ENCODE measurements at places on chromosomes 3 and 15.

DNA sequence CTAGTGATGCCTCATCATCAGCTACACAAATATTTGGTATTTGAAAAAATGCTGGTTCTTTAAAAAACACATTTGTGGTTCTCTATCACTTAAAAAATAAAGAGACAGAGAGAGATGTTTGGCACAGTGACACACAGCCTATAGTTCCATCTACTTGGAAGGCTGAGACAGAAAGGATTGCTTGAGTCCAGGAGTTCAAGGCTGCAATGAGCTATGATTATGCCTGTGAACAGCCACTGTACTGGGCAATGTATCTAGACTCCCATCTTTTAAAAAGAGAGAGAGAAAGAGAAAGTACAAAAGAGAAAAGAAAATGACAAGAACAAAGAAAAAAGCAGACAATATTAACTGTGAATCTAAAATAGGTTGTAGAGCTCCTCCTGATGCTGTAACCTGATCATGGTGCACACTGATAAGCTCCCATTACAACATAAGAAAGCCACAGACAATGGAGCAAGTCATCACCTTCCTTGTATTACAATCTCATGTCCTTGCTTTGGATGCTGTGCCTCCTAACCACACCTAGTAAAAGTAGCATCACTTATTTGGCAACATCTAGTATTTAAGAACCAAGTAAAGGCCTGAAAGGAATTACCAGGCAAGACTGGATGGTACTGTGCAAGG, 31.7 kb upstream of the MAP4 start:
- no peak for DNase-seq

DNA sequence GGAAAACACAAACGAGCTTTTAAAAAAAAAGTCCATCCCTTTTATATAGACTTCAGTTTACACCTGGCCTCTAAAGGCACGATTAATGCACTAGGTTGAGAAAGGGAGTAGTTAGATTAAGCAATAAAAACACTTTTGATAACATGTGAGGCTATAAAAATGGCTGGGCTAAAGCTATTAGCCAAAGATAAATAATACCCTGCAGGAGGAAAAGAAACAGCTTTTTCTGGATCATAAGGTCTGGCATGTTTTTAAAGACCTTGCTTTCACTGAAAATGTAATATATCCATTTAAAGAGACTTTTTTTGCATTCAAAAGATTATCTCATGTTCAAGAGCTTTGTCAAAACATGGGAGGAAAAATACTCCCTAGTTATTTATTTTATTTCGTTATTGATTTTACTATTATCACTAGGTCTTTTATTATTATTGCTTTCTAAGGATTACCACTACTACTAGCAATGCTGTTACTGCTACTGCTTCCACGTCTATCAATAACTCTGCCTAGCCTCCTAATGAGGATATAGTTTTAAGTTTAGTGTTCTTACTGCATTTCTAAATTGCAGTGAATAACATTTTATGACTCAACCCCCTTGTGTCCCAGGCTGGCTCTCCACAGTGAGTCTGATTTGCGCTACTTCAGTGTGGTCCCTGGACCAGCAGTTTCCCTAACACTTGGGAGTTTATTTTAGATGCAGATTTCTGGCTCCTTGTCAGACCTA, 93.4 kb downstream of the THRB start:
- no peak for DNase-seq

DNA sequence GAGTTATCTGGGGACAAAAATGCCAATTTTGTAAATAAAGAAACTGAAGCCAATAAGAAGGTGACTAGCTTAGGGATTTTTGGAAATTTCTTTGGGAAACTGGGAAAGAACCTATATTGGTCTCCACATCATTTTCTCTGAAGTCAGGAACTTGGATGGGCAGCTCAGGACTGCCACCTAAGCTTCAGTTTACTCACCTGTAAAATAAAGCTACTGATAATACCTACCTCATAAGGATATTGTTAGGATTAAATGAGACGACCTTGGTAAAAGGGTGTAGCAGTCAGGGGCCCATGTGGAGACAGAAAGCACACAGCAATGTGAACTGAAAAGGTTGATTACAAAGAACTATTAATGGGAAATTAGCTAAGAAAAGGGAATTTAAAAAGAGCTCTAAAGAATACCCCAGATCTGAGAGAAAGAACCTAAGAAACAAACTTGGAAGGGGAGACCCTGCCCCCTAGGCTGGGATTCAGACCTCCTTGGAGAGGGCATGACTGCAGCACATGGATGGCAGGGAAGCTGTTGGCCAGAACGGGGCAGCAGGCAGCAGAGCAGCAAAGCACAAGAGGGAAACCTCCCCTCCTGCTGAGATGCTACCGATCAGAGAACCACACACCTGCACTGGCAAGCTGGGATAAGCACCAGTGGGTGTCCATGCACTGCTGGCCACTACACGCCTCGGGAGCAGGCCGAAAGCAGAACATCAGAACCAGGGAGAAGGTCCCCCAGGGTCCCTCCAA, 83.7 kb upstream of the THBS1 start:
- no peak for DNase-seq

- DNase-seq: no peak
Measured at GRCh38 chr3:16313886-16314645, 49.1 kb downstream of the OXNAD1 start.

DNA sequence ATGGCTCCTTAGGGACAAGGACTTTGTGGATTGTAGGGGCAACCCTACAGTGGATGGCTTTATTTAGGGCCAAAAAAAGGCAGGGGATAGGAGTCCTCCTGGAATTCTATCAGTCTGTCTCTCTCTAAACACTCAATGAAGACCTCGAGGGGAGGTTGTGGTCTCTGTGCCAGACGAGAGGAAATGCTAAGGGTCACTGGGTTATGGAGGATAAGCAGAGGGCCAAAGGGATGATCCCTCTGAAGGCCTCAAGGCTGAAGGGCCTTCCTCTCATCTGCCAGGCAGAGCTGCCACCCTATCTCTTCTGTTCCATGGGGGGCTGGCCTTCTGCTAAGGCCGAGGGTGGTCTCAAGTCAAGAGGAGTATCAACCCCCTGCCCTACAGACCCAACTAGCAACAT, 27.0 kb downstream of the PLXNB1 start:
- no peak for DNase-seq

- no peak for DNase-seq
Measured at GRCh38 chr15:23860290-23861245, 173.5 kb upstream of the NDN start.

- DNase-seq: no peak
Measured at GRCh38 chr15:68413363-68414205, 18.4 kb downstream of the ITGA11 start.

DNA sequence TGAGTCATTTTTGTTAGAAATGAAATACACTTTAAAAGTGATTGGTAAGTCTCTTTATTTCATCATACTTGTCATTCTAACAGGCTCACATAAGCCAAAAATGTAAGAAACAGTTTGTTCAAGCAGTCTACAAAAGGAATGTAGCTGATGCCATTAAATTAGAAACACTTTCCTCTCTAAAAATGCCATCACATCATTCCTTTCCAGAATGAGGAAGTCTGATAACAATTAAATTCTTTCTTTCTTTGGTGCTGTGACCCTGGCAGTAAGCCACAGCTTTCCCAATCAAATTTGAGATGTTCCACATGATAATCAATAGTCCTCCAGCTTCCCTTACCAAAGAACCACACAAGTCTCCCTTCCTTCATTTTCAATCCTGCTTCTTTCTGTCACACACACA, 9.4 kb upstream of the P2RY1 start:
- no peak for DNase-seq

DNA sequence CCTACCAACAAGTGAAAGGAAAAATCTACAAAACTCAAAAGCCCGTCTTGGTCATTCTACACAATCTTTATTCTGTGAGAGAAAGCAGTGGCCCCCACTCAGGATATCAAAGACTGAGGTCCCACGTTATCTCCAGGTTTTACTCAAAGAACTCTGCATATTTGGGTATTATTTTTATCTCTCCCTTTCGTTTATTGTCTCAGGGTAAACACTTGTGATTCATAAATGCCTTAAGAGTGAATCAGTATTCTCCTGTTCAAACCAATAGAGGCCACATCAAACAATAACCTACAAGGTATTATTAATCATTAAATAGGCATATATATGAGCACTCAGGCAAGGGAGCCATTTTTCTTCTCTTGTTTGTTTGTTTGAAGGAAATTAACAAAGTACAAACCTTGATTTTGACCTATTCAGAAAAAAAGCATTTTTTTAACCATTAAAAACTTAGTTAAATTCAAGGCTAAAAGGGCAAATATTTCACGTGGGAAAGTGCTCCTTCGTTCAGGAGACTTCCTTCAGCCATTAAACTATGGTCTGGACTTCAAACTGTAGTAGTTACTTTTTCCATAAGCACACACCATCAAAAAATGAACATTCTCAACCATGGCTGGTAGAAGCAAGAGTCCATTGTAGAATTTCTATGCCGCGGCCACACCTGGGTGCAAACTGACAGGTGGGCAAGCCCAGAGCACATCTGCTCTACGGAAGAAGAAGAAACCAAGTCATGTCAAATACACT, 13.9 kb upstream of the HES1 start:
- no peak for DNase-seq

- no peak for DNase-seq
Measured at GRCh38 chr3:20846832-20847231, 660.8 kb upstream of the SGO1 start.

DNA sequence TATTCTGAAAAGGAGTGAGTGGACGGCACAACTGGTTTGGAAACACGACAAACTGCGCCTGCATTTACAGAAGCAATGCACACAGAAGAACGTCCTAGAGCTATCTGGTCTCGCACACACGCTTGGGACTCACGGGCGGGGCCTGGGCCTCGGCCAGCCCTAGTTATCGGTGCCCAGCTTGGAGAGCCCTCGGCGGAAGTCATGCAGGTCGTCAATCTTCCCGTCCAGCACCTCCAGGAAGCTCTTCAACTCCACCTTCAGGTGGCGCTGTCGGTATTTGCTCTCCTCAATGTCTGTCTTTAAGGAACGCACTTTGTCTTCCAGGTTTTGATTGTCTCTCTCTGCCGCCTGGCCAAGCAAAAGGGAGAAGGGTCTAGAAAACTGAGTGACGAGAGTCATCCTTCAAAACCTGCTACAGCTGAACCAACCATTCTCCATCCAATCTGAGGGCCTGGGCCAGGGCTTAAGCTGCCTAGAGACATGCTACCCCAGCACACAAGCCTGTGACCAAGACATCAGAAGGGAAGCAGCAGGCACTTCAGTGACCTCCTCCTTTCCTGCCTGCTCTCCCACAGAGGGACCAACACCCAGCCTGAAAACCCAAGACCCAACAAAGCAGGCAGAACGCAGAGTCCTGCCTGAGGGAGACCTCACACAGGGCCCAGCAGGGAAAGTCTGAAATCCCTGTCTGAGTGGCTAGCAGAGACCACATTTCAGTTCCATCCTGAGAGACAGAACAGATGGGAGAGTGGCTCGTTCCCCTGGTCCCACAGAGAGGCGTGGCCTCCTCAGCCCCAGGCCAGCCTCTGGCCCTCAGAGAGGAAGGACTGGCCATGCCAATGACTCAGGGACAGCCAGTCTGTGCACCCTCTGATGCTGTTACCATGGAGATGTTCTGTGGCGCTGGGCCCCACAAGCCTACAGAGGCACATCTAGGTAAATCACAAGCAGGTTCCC, 40.4 kb downstream of the WHAMM start:
- DNase-seq: peak; percentile 13

- DNase-seq: no peak
Measured at GRCh38 chr3:16520970-16521881, 7.7 kb upstream of the RFTN1 start.

DNA sequence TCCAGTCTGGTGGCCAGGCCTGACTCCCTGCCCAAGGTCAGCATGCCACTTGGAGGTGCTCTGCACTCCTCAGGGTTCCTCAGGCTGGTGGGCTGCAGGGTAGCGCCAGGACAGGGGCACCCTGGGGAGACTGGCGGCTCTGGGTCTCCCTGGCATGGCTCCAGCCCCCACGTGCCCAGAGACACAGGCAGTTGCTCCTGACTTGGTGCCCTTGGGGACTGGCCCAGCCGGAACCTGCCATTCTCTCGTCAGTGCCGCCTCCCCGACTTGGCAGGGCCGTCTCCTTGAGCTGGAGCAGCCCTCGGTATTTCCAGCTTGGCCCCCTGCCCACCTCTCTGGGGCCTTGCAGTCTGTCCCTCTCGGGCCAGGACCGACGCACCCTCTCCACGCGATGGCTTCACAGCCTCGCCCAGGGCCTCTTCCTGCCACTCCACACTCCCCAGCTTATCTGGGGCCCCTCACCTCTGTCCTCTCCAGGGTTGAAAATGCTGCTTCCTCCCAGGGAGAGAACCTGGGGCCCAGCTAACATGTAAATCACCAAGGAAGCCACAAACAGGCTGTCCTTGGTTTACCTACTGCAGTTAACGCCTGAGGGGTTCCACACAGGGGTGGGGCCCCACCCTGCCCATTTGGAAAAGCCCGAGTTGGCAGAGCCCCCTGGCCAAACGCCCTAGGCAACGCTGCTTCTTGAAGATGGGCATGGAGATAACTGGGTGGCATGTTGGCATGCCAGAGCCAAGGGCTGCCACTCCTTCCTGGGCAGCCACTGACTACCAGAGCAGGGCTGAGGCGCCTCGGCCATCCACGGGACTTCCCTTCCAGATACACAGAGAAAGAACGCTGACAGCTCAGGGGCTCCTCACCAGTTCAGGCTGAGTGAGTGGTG, 61.4 kb downstream of the SMAD6 start:
- DNase-seq: no peak

GRCh38 chr3:58899159-58899952, 150.5 kb downstream of the CFAP20DC start:
- DNase-seq: no peak

- no peak for DNase-seq
Measured at GRCh38 chr3:43748179-43748578, 57.4 kb downstream of the ABHD5 start.

GRCh38 chr15:77697893-77698292, 65.2 kb upstream of the LINGO1 start:
- no peak for DNase-seq

GRCh38 chr3:23046536-23046935, 156.6 kb upstream of the UBE2E2 start:
- no peak for DNase-seq

DNA sequence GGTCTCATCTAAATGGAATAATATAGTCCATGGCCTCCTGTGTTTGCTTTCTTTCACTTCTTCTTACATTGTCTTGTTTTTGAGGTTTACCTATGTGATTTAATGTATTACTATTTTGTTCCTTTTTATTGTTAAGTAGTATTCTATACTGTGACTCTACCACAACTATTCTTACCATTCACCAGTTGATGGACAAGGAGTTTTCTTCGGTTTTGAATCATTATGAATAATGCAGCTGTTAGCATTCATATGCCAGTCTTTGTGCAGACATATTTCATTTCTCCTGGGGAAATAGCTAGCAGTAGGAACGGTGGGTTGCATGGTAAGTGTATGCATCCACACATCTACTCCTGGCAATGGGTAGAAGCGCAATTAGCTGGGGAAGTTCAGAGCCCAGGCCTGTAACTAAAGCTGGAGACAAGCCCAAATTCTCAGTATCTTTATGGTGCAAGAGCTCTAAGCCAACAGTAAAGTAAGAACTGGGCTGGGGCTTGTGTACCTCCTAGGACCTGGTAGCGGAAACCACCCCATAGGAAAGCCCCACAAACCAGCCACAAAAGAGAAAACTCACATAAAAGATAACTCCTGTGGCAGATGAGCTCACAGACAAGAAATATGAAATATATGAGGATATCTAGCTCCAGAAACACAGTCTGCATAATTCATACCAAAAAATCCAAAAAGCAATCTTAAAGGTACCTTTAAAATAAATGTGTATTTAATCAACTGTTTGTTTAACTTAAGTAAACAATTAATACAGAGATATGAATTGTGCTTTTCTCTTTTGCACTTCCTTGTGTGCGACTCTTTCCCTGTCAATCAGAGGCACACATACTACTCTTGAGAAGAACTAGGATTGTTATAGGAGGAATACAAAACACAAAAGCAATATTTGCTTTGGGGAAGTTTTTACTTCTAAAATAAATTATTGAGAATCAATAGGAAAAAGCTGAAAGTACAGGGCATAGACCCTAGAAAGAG, 2.7 kb upstream of the CSTA start:
- DNase-seq: no peak
